CD4-positive, alpha-beta T cell treated with Interleukin-2 at 100 ng/mL for 4 hours (primary cell): ENCODE measurements at places on chromosomes 4 and X.

DNA sequence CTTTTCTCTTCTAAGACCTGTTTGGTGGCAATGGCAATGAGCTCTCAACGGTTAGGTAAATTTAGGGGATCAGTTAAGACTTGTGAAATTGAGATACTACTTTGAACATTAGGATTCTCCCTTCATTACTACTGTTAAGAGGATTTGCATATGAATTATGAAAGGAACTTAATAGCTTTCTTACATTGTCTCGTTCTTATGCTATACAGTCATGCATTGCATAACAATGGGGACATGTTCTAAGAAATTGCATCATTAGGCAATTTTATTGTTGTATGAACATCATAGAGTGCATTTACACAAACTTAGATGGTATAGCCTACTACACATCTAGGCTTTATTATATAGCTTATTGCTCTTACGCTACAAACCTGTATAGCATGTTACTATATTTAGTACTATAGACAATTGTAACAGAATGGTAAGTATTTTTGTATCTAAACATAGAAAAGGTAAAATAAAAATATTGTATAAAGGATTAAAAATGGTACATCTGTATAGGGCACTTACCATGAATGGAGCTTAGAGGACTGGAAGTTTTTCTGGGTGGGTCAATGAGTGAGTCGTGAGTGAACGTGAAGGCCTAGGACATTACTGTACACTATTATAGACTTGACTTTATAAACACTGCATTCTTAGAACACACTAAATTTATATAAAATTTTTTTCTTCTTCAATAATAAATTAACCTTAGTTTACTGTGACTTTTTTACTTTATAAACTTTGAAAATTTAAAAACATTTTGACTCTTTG, 62.5 kb downstream of the PAQR3 start:
- no peak for DNase-seq

GRCh38 chrX:134512566-134512965, 52.6 kb downstream of the HPRT1 start:
- no peak for DNase-seq

- DNase-seq, result no peak
Measured at GRCh38 chrX:13893826-13894225, 76.9 kb upstream of the GPM6B start.

GRCh38 chr4:128880662-128881061, 71.2 kb downstream of the JADE1 start:
- DNase-seq, result no peak

DNA sequence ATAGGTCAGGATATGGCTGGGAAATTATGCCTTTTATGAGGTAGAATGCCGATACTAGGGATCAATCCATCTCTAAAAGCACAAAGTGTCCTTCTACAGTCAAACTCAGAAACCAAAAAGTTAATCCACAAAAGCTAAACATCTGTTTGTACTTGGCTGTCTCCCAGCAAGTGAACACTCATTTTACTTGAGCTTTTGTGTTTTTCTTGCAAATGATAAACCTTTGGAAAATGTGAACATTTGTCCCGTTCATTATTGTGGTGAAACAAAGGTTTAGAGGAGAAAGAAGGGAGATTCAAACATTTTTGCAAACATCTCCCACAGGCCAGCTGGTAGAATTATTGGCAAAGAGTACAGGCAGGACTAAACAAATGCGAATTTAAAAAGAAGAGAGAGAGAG, 300.6 kb upstream of the SPANXN1 start:
- no peak for DNase-seq

DNA sequence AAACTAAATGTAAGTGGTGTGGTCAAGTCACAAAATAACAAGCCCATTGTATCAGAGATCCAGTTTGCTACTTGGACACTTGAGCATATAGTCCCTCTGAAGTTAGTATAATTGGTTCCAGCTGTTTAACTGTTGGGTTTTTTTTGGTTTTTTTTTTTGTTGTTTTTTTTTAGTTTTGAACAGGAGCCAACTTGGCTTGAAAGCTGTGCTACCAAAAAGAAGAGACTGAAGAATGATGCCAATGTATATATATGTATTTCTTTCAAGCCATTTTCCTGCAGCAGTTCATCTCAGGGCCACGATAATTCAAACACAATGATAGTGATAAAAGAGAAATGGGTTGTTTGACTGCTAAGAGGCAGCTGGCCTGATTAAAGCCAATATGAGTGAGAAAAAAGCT, 138.3 kb downstream of the PCDH18 start:
- no peak for DNase-seq

GRCh38 chr4:163913571-163913970, 419.1 kb downstream of the TMA16 start:
- no peak for DNase-seq

- DNase-seq, result no peak
Measured at GRCh38 chr4:51930557-51930956, 87.6 kb downstream of the DCUN1D4 start.

GRCh38 chr4:53068755-53069330, 206.7 kb downstream of the RASL11B start:
- DNase-seq, result no peak

- no peak for DNase-seq
Measured at GRCh38 chrX:121014826-121015225, 29.3 kb upstream of the CT47A1 start.

- DNase-seq, result no peak
Measured at GRCh38 chr4:189941005-189941450, 356 bp downstream of the FRG1 start.
